NCI-H1417 (cell line): ENCODE measurements at places on chromosomes 13 and 19.

DNA sequence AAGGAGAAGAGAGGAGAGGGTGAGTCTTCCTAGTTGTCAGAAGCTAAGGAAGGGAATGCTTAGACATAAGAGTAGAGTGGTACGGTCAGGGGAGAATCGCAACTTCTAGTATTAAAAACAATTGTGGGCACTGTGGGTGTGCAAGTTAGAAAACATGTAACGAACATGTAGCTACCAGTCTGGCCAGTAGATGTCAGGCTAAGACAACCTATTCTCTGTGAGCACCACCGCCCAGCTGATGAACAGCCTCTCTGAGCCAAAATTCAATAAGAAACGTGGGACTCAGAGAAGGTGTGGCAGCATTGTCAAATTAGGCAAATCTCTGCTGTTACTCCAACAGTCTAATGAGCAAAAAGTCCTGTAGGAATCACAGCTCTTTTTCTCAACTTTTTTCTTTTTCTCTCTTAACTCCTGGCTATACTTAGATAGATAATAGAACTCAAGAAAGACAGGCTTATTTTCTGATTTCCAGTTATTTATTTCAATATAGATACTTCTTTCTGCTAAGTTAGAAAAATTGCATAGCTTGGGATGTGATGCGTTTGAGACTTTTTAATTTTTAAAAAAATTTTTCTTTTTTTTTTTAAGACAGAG lies 186.2 kb downstream of the USP12 start:
- DNase-seq: peak; percentile 41

DNA sequence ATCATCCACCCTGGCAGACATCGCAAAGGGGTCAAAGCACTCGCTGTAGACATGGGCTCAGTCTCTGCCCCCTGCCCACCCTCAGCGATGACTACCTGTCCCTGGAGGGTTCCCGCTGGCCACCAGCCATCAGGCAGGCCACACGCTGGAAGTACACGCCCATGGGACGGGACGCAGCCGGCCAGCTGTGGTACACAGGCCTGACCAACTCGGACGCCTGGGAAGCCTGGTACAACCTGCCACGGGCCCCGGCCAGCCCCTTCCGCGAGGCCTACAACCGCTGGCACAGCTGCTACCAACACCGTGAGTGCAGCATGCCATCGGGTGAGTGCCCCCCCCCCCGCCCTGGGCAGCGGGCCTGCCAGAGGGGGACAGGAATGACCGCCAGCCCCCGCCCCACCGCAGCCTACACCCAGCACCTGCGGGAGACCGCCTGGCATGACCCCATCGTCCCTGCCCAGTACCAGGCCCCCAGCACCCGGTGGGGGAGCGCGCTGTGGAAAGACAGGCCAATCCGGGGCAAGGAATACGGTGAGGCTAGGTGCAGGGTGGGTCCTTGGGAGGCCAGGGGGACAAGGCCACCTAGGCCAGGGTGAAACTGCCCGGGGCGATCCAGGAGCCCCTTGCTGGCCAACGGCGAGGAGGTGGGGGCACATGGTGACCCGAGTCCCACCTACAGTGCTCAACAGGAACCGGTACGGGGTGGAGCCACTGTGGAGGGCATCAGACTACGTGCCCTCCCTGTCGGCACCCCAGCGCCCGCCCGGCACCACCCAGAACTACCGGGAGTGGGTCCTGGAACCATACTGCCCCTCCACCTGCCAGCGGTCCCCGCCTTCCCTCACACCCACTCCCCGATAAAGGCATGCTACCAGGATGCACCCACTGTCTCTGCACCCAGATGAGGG lies 4.4 kb downstream of the TEKTIP1 start:
- DNase-seq: no peak

DNA sequence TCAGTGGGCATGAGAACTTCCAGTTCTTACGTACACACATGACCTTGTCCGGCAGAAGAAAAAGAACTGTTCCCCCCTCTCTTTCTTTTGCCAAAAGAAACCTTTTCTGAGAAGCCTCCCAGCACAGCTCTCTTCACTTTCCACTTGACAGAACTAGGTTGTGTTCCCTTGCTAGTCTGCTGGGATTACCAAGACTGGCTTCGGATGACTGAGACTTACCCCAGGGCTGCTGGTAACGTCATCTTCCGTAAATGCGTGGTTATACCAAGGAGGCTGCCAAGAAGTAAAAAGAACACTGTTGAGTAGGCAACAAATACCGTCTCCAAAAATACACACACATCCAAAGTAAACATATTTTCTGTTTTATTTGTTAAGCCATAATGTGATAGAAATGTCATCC lies 908.2 kb downstream of the EFNB2 start:
- no peak for DNase-seq

- no peak for DNase-seq
Measured at GRCh38 chr13:102182170-102182569, 219.7 kb downstream of the FGF14 start.

GRCh38 chr19:30523791-30524190 lies 151.6 kb downstream of the ZNF536 start:
- DNase-seq: no peak

DNA sequence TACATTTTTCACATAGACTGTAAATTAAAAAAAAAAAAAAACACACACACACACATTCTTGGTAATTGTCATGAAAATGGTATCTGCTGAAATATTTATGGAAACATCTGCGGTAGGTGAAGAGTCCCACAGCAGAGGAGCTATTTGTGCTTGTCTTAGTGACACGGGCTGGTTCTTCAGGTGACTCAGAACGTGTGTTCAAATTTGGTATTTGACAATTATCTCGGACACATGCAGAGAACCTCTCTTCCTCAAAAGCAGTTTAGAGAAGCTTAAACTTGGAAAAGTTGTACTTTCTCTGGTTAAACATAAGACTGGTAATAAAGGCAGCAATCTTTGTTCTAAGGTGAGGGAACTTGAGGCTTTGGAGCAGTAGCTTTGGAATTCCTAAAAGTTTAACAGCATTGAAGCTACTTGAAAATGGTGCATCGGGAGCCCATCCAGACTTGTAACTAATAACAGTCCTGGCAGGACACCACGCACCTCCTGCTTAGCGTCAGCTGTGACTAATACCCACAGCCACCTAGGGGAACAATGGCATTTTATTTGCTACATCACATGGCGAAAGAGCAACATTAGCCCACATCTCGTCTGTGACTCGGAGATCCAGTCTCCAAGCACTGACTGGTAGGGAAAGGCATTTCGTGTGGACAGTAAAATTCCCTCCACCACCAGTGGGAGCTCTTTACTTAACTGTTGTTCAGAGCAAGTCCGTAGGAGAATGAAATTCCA lies 1505.1 kb upstream of the SLC10A2 start:
- DNase-seq: peak; percentile 79

- DNase-seq: no peak
Measured at GRCh38 chr13:39111145-39111544, 72.9 kb downstream of the NHLRC3 start.

GRCh38 chr13:45231722-45232121 lies 30.9 kb upstream of the KCTD4 start:
- DNase-seq: peak; percentile 17

DNA sequence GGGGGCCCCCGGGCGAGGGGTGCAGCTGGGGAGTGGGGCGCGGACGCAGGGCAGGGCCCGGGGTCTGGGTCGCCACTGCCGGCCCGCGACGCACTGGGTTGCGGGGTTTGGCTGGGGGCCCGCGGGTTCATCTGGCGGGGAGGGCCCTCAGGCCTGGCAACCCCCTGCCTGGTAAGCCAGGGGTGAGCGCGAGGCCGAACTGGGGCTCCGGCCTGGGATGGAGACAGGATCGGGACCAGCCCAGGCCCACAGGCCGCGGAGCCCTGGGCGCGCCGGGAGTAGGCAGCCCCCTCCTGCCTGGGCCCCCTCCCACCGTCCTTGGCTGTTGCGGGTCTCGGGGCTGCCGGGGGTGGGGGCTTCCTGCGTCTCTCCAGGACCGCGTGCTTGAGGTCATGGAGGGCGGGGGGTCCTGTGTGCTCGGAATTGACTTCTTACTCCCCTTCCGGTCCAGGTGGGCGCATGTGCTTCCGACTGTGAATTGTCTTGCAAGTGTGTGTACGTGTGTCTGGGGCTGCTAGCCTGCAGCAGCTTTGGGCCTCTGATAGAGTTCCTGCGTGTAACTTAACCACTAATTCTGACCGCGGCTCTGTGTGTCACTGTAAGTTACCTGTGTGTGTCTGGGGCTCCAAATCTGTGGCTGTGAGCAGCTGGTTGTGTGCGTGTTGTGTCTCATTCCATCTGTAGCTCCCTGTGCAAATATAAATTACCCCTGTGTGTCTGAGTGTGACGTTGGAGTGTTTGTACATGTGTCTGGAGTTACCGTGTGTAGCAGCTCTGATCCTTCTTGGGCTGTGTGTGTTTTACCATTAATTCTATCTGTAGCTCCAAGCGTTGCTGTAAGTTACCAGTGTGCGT lies 751 bp downstream of the GRAMD1A start:
- no peak for DNase-seq

DNA sequence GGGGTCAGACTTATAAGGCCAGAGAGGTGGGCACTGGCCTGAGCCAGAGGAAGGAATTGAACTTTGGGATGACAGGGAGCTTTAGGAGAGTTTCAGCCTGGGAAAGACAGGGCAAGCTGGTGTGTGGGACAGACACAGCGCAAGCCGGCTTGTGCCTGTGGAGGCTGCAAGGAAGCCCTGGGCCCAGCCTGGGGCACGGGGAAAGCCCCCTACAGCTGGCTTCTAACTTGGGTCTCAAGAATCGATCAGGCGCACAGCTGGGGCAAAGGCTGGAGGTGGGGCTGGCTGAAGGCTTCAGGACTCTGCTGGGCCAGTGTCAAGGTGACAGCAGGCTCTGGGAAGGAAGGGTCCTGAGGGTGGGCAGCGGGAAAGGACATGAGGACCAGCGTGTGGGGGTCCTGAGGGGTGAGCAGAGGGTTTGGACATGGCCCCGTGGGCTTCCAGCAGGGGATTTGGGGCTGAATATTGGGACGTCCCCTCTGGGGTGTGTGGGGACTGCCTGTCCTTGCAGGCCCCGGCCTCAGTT lies 3.0 kb downstream of the PTOV1 start:
- no peak for DNase-seq

GRCh38 chr13:78826936-78827335 lies 168.0 kb upstream of the OBI1 start:
- no peak for DNase-seq

DNA sequence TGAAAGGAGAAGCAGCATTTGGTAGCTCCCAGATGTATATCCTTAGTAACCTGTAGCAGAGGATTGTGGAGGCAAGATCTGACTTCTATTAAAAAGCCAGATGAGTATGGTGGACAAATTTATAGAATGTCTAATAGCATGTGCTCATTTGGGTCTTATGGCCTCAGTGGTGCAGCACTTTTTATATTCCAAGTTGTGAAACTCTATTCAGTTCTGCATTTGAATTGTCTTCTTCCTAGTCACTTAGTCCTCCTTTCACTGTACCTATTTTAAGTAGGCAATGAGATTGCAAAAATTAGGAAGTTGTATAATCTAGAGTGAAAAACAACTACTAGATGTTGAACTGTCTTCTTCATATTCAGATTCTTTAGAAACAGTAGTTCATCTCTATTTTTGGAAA lies 412.5 kb upstream of the PCDH9 start:
- DNase-seq: no peak

DNA sequence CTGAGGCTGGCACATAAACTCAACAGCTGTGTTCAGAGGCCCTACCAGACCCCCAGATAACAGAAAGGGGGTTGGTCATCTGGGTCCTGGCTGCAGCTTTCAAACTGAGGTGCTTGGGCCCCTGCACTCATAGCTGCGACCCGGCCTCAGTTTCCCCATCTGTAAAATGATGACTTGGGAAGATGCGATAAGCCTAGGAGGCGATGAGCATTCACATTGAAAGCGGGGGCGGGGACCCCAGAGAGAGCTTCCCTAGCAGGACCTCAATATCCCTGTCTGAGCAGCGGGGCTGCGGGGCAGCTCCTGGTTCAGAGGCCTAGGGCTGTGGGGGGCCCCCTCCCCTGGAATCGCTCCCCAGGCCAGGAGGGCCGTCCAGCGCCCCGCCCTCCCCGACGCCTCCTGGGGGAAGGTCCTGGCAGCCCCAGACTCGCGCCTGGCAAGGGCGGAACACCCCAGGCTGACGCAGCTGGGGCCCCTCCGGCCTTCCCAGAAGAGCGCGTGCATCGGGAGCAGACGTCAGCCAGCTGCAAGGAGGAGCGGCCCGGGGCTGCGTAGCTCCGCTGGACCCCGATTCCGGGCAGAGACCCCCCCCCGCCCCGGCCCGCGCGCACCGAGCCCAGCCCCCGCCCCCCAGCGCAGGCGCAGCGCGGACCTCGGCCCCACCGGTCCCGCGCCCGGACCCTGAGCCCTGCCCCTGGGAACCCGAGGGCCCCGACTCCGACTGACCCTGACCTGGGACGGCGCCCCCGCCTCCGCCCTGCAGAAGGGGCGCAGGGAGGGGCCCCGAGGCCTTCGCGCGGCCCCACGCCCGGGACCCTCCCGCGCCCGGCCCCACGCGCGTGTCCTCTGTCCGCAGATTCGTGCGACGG lies 3.5 kb downstream of the FSTL3 start:
- DNase-seq: no peak

DNA sequence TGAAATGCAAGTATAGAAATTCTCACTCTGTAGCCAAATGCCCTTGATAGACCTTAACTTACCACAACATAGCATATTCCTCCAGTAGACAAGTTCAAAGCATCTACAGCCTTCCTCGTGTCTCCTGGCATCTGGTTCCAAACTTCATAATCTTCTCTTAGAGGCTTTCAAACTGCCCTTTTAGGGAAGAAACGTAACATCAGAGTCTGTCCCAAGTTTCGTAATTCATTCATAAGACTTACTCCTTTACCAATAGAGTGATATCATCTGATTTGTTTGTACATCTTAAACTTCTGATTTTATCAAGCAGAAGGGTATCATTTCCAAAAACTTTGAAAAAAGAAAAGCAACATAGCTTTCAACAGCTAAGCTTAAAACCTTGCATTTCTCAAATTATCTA lies 137.4 kb downstream of the SPRY2 start:
- no peak for DNase-seq

- DNase-seq: peak; percentile 91
Measured at GRCh38 chr19:55516878-55517620, 19.9 kb downstream of the SBK2 start.

- no peak for DNase-seq
Measured at GRCh38 chr19:9295411-9295849, 14.2 kb downstream of the ZNF699 start.

DNA sequence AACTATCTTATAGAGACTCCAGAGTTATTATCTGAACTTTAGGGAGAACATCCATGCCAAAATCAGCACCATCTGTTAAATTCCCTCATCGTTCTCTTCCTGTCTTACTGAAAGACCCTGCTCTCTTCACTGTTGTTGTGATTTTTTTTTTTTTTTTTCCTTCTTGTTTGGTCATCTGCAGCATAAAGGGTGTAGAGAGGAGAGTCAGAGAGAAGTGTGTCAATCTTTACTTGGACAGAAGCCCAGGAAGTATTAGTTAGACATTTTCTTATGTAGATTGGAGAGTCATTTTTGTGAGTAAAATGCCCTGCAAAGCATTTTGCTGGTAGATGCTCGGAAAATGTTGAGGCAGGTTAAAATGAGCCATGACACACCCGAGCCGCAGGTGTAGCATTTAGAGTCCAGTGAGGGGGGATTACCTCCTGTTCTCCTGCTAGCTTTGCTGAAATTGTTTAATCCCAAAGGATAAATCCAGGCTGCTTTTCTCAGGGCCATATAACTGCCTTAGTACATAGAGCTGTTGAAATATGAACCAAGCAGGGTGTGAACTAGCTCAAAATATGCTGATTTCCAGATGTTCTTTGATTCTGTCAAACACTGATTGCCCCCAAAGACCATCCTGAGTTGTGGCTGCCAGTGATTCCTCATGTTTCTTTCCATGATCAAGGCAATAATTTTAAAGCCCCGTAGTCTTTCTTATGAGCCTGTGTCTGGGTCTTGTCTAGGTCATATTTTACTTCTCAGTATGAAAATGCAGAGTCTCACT lies 143.5 kb downstream of the DCT start:
- no peak for DNase-seq

GRCh38 chr19:51196181-51196580 lies 28.7 kb upstream of the CD33 start:
- no peak for DNase-seq

GRCh38 chr19:29507081-29507860 lies 18.5 kb upstream of the VSTM2B start:
- DNase-seq: no peak
